ENCODE measurements at places on chromosomes 6 and 20.
A peak's percentile ranks its signal among the peaks of the same experiment; 100 is the strongest.

DNA sequence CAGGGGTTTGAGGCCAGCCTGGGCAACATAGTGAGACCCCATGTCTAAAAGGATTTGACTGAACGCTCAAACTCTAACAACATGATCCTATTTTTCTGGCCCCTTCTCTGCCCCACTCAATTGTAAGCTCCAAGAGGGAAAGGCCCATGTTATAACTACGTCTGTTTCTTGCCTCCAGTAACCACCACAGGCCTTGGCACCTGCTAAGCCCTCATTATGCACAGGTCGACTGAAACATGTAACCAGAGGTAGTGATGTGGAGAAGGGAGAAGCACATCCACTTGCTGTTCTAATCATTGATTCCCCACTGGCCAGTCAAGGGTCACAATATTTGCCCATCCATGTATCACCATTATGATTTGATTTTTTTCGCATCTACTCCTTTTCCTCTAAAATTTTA is 475.5 kb downstream of the KIF16B start:
- no peak for DNase-seq

DNA sequence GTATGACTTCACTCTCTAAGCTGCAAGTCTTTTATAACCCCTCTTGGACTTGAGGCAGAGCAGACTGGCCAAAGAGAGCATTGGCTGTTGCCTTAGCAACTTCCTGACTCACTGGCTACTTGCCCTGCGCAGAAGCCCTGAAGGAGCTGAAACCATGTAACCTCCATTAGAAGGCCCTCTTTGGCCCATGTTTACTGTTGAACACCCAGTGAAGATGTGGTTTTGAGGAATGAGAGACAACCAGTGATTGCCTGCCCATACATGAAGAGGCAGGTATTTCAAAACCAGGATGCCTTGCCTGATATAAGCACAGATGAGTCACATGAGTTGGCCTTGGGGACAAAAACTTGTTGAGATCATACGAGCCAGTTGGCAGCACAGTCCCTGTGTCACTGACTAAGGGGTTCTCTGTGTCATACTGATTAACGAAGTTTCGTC is 182.5 kb downstream of the EDN1 start:
- DNase-seq, result no peak

DNA sequence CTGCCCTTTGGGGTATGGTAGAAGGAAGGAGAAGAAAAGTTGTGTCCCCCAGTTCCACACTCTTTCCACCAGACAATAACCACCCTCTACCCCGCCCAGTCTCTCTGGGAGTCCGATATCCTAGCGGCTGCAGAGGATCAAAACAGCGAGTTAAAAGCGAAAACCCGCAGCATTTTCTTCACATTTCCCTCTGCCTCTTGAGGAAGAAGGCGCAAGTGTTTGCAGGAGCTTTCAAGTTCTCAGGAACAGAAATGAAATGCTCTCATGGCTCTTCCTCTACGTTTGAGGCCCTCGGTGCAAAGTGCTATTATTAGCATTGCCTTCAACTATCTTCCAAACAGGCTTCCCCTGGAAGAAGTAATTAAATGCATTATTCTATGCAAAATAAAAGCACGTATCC is 52.2 kb upstream of the CCDC167 start:
- DNase-seq, result no peak

GRCh38 chr20:7736336-7736735 is 203.9 kb downstream of the HAO1 start:
- DNase-seq, result peak; percentile 76

DNA sequence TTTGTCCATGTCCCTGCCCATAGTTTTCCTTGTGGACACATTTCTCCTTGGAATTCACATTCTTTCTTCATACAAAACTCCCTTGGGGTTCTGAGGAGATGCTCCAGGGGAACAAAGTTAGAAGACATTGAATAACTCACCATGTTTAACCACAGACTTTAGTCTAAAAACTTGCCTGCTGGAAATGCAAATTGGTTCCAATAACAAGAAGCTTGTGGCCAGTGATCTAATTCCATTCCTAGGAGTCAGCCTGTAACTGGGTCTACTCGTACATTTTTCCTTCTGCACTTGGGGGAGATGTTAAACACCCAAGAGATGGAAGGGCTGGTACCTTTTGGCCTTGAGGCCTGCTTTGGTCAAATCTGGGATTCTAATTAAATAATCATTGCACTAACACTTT is 60.2 kb downstream of the SCML4 start:
- no peak for DNase-seq

DNA sequence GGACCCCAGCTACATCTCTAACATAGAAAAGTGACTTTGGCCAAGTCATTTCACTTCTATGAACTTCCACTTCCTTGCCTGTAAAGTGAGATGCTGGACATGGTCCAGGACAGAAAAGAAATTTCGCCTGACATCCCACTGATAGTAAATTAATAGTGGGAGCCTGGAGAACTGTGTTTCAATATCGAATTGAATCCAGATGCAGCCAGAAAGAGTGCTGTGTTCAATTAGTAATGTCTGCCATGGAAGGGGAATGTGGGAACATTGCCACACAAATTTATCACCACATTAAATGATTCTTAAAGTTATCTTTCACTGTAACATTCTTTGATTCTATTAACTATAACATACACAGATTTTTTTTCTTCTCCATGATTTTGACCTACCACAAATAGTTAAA is 255.0 kb downstream of the HACE1 start:
- DNase-seq, result no peak

GRCh38 chr20:6000871-6001270 is 50.4 kb downstream of the MCM8 start:
- no peak for DNase-seq

GRCh38 chr20:2416541-2417212 is 36.0 kb downstream of the TGM6 start:
- DNase-seq, result no peak

GRCh38 chr6:36492092-36492491 is 49.3 kb downstream of the KCTD20 start:
- DNase-seq, result no peak

DNA sequence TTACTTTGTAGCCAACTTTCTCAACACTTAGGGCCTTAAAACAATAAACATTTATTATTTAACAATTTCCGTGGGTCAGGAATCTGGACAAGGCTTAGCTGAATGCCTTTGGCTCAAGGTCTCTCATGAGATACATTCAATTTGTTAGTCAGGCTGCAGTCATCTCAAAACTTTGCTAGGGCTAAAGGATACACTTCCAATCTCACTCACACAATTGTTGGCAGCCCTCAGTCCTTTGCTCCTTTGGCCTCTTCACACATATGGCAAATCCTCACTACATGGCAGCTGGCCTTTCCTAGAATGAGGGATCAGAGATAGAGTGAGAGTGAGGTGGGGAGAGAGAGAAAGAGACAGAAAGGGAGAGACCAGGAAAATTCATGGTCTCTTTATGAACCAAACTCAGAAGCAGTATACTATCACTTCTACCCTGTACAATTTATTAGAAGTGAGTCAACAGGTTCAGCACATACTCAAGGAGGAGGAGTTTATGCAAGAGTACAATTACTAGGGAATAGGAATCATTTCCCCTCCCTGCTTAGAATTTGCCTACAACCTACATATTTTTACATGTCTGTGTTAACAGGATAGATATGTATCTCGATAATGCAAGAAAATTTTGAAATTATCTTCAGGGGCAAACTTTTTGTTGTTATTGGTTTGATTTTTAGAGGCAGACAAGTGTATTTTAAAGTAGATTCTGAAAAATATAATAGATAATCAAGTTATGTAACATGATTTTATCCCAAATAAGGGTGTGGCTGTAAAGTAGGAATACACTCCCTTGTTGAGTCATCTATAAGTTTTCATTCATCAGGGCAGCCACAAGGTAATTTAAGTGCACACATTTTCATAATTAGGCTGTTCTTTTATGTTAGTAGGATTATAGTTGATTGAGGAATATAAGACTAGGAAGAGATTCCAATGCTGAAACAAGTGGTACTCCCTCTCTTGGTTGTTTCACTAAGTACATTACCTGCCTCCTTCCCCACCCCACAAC is 85.9 kb upstream of the HMGCLL1 start:
- no peak for DNase-seq

GRCh38 chr6:5656226-5656625 is 350.5 kb downstream of the NRN1 start:
- DNase-seq, result no peak

DNA sequence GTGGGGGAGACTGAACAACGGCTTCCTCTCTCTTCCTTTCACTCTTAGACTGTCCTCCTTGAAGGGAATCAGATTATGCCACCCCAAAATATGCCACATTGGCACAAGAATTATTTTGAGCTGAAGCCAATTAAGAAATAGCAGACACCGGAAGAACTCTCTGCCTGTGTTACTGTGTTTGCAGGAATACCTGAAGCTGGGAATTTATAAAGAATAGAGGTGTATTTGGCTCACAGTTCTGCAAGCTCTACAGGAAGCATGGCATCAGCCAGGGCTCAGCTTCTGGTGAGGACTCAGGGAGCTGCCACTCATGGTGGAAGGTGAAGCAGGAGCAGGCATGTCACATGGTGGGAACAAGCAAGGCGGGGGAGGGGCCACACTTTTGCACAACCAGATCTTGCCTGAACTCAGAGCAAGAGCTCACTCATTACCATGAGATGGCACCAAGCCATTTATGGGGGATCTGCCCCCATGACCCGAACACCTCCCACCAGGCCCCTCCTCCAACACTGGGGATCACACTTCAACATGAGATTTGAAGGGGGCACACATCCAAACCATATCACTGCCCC is 46.0 kb downstream of the PCNA start:
- no peak for DNase-seq

GRCh38 chr6:31538805-31539400 is 2.9 kb downstream of the DDX39B start:
- no peak for DNase-seq

DNA sequence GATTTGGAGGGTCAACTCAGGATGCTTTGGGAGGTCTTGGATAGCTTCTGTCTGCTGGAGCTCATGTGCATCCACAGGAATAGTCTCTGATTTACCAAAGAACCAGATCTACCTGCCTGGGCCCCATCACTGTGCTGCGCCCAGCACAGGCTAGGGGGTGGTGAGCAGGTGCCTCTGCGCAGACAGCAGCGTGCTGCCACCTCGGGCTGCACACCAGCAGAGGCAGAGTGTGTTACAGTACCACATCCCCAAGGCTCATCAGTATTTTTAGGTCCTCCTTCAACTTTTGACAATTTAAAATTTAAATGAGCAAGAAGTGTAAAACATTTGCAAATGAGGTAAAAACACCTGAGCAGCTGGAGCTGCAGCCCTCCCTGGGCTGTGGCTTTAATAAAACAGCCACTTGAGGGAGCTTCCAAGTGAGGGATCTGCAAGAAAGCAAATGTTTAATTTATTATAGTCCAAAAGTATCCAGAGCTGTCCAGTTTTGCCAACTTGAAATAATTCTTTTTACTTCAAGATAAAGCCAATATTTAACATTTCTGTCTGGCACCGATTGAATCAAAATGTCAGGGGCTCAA is 324.9 kb downstream of the ZFAND3 start:
- DNase-seq, result no peak

DNA sequence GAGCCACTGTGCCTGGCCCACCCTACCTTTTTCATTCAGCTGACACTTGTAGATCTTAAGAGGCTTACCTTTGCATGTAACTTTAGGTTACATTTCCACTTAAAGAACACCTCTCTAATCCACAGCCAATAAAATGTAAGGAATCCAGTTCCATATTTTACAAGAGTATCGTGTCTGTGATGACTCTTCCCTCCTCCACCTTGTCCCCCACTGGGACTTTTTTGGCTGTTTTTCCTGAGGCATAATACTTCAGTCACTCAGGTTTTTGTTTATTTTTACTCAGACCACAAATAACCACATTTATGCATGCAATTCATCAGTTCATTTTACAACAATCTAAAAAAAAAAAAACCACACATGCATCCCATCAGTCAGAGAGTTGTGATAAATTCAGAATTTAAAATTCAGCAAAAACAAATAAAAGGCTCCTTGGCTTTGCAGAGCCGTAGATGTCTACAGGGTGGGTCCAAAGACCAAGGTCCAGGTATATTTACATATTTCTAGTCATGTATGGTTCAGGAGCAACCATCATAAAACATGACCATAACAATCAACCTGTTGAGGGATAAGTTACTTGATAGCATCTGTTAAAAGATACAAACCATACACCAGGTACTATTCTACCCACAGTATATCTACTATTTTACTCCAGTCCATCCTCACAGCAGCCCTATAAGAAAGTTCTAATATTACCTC is 9.9 kb downstream of the ATXN1 start:
- no peak for DNase-seq

- DNase-seq, result peak; percentile 99
Measured at GRCh38 chr20:50509923-50510705, at the start of gene PTPN1. Gene PTPN1, plus strand, starts transcription at chr20:50510383. Its CDS starts 145 bp downstream, at chr20:50510528.

GRCh38 chr20:11159728-11160127 is 485.9 kb upstream of the JAG1 start:
- DNase-seq, result peak; percentile 76

GRCh38 chr20:16069389-16070010 is 503.7 kb downstream of the KIF16B start:
- no peak for DNase-seq

- no peak for DNase-seq
Measured at GRCh38 chr20:61251529-61252393, at the start of gene CDH4. Gene CDH4, plus strand, starts transcription at chr20:61252261.

- DNase-seq, result no peak
Measured at GRCh38 chr6:135522965-135523692, 25.6 kb upstream of the AHI1 start.

DNA sequence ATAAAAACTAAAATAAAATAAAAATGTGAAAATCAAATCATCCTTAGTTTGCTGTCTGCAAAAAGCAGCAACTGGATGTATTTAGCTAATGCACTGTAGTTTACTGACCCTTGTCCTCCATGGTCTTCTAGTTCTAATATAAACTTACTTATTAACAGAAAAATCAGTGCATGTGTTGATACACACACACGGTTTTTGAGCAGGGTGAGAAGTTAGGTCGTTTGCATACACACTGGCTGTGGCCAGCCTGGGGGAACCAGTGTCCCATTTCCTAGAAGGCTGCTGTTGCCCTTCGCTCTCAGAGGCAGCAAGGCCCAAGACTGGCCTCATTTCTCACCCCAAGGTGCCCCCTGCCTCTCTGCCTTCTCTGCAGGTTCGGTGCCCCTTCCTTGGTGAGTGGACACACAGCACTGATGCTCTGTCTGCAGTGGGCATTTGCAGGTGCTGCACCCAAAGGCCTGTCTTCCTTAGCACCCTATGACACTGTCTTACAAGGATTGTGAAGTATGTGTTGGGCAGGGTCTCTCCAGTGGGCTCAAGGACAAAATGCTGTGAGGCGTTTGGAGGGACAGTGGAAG is 168.5 kb downstream of the SCP2D1 start:
- DNase-seq, result no peak

DNA sequence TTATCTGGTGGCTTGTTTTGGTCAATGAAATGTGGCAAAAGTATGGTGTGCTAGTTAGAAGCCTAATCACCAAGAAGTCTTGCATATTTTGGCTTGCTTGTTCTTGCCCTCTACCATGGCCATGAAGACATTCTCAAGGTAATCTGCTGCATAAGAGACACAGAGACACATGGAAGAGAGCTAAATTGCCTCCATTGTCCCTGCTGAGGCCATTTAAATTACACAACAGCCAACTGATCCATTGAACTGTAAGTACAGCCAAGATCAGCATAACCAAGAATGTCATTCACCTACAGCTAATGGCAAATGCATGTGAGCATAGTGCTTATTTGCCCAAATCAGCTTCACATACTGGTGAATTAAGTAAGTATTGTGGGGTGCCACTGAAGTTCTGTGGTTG is 603.8 kb downstream of the FRK start:
- DNase-seq, result no peak

All from lung microvascular endothelial cell (primary cell).